ENCODE measurements at places on chromosomes 12 and 14. TPM values are rescaled to one million over a fixed set of nuclear protein-coding genes. Genes with fewer than 3 reads are reported as not detected.

The ASCL1 gene
- not detected for total RNA-seq

The OR4K17 gene
- not detected for total RNA-seq

The NEDD8 gene
- total RNA-seq: 472 TPM

The ADAMTS20 gene
- not detected for total RNA-seq

The EML5 gene
- 0.40 TPM for total RNA-seq

The HOXC12 gene
- not detected for total RNA-seq

The GARIN6 gene
- total RNA-seq: not detected

The DAAM1 gene
- 10.3 TPM for total RNA-seq

The TCL1B gene
- total RNA-seq: not detected

The ANKRD52 gene
- 42.1 TPM for total RNA-seq

The HOXC10 gene
- total RNA-seq: 3.1 TPM

The ABCD2 gene
- not detected for total RNA-seq

The OTOGL gene
- not detected for total RNA-seq

The PLEK2 gene
- 20.6 TPM for total RNA-seq

The UBE2N gene
- total RNA-seq: 153 TPM

The RPL10L gene
- not detected for total RNA-seq

The KLHL33 gene
- not detected for total RNA-seq

The CISTR gene
- total RNA-seq: not detected

The HAL gene
- total RNA-seq: 0.60 TPM

The MYBPC1 gene
- total RNA-seq: not detected

The OR6C3 gene
- not detected for total RNA-seq

The RNASE2 gene
- not detected for total RNA-seq

The CLEC4C gene
- total RNA-seq: not detected

The NOS1 gene
- 0.46 TPM for total RNA-seq

The RFLNA gene
- total RNA-seq: not detected

The GLI1 gene
- 5.6 TPM for total RNA-seq

The EFS gene
- not detected for total RNA-seq

The FBLN5 gene
- 5.0 TPM for total RNA-seq

The RNASE3 gene
- not detected for total RNA-seq

The DPPA3 gene
- total RNA-seq: not detected

The MAP1LC3B2 gene
- total RNA-seq: 1.3 TPM

The PIWIL1 gene
- not detected for total RNA-seq

The C1RL gene
- total RNA-seq: 12.4 TPM

The BDKRB2 gene
- 1.1 TPM for total RNA-seq

The MAP4K5 gene
- total RNA-seq: 27.6 TPM

The ACOT2 gene
- 50.8 TPM for total RNA-seq

The CCDC197 gene
- total RNA-seq: not detected

The OR4E2 gene
- total RNA-seq: not detected

The RPS29 gene
- 4,569 TPM for total RNA-seq
